ENCODE measurements at places on chromosomes 12 and 14.
A peak's percentile ranks its signal among the peaks of the same experiment; 100 is the strongest.

GRCh38 chr14:47302121-47302520 is 373.3 kb downstream of the MDGA2 start:
- no peak for DNase-seq

- DNase-seq, result no peak
Observed at GRCh38 chr12:26323673-26324072, 128.3 kb downstream of the SSPN start.

DNA sequence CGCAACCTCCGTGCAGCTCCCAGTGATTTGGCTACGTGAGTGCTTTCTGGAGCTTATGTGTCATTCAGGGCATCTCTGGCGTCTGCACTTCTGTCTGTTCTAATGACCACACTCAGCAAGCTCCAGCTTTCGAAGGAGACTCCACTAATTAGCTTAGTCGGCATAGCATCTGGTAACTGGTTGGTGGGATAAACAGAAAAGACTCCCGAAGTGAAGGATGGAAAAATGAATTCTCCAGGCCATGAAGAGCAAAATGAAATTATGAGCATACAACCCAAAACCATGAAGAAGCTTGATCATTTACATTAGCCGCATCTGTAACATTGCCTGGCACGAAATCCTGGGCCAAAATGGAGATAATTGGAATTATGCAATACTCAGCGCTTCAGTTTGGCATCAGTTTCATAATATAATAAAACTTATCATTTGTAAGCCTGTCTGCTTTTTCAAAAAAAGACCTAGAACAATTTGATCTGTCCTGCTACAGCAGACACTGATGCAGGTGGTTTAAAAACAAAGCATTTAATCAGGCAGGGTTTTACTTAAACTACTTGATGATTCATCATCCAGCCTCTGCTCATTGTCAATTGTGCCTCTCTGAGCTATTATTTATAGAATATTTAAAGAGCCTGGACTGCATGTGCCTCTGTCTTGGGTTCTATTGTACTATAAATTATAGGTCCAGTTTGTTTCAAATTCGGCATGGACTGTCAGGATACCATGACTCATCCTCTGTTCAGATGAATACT is 87.4 kb downstream of the SYT1 start:
- DNase-seq, result no peak

DNA sequence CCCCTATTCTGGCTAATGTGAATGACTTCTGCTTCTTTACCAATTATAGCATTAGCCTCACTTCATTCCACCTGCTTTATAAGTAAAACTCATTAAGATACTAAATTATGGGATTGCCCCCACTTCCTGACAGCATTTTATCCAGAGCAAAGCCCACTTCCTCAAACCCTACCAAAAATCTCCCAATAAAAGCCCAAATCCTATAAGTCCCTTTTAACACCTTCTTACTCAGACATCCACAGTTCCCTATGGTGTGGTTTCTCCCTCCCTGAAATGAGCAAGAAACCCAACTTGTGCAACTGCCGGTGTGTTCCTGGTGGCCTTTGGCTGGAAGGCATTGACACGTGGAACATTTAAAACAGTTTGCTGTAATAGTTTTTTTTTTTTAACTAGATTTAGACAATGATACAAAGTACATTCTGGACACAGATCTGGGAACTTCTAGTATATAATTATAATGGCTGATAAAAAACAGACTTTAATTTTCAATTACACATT is 53.1 kb downstream of the BRMS1L start:
- no peak for DNase-seq

GRCh38 chr14:67520482-67520881 is 12.6 kb upstream of the PLEKHH1 start:
- no peak for DNase-seq

- no peak for DNase-seq
Observed at GRCh38 chr12:73053893-73054292, 781.7 kb downstream of the TRHDE start.

- DNase-seq, result no peak
Observed at GRCh38 chr12:84218406-84218805, 694.2 kb downstream of the SLC6A15 start.

GRCh38 chr12:93803424-93803807 is 126.2 kb downstream of the CRADD start:
- DNase-seq, result no peak

DNA sequence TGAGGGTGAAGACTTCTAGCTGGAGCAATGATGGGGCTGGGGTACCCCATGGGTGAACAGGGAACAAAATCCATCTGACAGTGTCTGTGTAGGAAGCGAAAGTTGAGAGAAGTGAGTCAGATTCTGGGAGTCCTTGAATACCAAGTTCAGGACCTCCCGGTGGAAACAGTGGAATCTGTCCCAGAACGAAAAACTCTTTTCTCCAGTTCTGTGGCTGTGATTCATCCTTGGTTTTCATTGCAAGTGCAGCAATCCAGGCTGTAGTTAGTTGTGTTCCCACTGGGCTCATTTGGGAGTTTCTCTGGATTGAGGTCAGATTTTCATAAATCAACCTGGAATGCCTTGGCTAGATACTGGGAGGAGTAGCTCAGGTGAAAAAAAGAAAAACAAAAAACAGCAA is 120.7 kb downstream of the C12orf75 start:
- no peak for DNase-seq

DNA sequence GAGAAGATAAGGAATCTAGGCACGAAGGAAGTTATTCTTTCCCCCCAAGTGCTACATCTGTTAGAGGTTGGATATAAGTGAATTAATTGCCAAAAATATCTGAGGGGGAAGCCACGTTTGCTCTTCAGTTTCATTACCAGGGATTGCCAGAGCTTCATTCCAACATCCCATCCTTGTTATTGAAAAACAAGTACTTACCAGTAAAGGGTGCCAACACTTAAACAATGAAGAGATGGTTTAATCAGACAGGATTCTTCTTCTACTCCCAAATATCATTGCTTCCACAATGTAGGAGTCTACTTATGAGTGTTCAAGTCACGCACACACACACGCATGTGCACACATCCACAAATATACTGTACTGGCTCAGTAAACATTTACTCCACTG is 312.4 kb downstream of the RPAP3 start:
- no peak for DNase-seq

DNA sequence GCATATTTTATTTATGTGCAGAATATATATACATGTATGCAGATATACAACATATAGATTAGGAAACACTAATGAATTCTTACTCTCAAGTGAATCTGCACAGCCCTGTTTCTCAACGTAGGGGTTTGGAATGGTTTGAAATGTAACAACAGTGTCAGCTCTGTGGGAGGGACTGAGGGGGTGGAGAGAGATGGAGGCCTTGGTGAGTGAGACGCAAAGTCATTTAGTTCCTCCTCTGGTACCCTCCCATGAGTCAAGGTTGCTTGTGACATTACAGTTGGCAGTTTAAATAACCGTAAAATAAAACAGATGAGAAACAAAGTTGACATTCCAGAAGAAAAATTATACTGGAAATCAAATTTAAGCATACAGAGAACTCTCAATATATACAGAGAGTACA is 313.0 kb upstream of the PRKD1 start:
- no peak for DNase-seq

DNA sequence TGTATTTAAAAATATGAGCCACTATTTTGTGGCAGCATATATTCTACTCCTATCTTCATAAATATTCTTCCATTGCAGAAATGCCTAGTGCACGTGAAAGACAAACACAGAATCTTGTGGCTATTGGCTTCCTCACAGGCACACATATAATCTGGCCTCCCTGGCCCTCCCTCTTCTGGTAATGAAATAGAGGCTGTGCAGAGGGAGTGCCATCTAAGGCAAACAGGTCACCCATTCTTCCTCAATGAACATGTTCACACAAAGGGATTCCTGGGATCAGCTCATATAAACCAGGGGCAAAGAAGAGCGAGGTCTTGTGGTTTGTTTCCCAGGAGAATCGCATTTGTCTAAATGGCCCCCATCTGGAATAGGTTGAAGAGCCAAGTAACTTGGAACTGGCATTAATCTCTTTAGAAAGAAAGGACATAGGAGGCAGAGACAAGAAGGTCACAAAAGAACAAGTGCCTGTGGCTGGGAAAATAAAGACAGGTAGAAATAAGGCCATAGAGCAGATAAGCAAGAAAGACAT is 171.6 kb upstream of the PTPRQ start:
- DNase-seq, result no peak

DNA sequence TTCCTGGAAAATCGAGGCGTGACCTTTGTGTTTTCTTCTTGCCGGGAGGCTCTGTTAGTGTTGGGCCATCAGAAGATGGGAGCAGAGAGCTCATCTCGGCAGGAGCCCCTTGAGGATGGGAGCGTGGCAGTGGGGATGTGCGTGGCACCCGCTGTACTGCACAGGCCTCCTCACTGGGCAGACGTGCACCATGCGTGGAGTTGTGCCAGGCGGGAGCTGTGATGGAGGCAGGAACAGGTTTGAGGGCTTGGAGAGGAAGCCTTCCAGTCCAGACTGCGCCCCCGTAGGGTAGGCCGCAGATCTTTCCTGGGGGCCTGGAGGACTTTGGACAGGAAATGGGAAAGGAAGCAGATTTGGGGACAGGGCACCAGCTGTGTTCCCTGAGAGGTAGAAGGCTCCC is 197.5 kb downstream of the TSPAN9 start:
- no peak for DNase-seq

DNA sequence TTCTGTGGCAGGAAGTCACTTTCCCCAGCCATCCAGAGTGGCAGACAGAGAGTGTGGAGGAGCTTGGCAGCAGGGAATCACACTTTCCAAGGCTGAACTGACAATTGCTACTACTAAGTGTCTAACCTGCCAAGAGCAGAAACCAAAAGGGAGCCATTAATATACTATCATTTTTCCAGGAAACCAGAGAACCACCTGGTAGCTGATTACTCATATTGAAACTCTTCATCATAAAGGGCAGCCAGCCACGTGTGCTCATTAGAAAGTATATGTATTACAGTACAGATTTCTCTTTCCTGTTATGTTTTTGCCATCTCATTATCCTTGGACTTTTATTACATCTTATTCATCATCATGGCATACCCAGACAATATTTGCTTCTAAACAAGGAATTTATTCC is 374.9 kb downstream of the GXYLT1 start:
- no peak for DNase-seq

GRCh38 chr14:23530375-23531055 is 21.1 kb downstream of the ZFHX2 start:
- no peak for DNase-seq

DNA sequence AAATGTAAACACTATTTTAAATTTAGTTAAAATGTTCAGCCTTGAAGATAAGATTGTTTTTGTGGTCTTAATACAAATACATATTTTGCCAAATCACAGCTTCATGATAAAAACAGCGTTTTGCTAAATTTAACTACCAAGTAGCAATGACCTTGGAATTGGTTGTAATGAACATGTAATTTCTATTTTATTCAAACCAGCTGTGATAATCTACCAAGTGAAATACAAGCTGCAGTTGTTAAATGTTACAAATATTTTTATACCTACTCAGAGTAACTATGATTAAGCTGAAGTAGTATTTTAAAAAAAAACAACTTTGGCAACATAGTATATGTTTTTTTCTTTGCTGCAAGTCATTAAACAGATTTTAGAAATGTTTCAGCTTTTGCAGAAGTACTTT is 96.2 kb downstream of the CPSF2 start:
- no peak for DNase-seq

GRCh38 chr12:104669851-104670337 is 213.1 kb downstream of the CHST11 start:
- DNase-seq, result peak; percentile 13

- DNase-seq, result no peak
Observed at GRCh38 chr12:115437061-115437567, 753.1 kb upstream of the TBX3 start.

GRCh38 chr12:33830070-33830469 is 192.2 kb upstream of the ALG10 start:
- DNase-seq, result no peak

DNA sequence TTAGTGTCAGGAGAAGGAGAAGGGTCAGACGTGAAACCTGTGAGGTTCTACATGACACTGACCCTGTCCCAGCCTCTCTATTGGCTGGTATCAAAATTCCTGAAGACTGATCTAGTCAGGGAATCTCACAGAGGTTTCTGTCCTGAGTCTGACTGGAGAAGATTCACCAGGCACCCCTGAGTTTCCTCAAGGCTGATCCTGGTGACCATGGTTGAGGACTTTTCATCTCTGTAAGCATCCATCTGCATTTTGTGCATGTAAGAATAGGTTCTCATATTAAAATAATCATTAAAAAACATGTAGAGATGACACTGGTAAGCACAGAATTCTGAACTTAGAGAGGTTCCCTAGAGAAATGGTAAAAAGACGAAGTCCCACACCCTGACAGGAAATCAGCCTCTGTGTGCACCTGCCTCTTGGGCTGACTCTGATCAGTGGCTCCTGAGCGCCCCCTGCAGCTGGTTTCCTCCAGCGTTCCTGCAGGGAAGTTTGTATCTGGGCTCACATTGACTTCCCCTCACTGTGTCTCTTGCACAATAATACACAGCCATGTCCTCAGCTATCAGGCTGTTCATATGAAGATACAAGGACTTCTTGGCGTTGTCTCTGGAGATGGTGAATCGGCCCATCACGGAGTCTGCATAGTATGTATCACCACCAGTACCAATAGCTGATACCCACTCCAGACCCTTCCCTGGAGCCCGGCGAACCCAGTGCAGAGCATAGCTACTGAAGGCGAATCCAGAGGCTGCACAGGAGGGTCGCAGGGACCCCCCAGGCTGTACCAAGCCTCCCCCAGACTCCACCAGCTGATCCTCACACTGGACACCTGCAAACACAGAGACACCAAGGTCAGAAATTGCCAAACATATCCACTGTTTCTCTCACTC is 991.9 kb downstream of the TMEM121 start:
- DNase-seq, result peak; percentile 89

DNA sequence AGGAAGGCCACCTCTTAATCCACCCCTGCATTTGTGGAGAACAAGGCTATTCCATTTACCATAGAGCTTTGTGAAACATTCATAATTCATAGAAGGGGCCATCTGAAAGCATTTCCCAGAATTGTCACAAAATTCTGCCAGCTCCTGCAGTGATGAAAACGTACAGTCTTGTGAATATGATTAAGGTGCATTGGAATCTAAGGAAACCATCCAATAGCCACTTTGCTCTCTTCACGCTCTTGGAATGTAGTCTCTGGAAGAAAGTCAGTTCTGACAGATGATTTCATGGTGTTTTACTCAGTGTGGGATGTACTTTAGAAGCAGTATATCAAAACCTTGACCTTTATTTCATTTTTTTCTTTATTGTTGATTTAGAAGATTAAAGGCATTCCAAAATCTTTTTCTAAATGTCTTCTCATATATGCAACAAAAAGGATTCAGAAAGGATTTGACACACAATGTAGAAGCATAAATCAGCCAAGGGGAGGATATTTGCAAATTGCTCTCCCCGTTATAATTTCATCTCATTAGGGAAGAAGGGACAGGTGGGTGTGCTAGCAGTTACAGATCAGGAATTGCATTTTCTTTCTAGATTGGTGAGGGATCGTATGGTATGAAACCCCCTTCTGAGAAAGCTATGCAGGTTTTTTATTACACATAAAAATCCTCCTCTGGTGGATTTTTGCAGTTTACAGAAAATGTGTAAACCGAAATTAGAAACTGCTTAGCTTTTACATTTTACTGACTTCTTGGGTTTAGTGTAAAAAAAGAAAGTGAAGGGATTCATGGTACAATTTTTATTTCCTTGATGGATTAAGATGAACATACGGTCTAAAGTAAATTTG is 390.2 kb downstream of the LRIG3 start:
- no peak for DNase-seq

All from CD4-positive, alpha-beta T cell treated with Interleukin-6 for 4 hours (primary cell).